ENCODE measurements at places on chromosomes 12 and 14.

- peak; percentile 18 for DNase-seq
These were observed 99.6 kb downstream of the RIN3 start for GRCh38 chr14:92613008-92613658.

- DNase-seq, result peak; percentile 12
These were observed 108.4 kb downstream of the C12orf42 start for GRCh38 chr12:103387385-103387784.

DNA sequence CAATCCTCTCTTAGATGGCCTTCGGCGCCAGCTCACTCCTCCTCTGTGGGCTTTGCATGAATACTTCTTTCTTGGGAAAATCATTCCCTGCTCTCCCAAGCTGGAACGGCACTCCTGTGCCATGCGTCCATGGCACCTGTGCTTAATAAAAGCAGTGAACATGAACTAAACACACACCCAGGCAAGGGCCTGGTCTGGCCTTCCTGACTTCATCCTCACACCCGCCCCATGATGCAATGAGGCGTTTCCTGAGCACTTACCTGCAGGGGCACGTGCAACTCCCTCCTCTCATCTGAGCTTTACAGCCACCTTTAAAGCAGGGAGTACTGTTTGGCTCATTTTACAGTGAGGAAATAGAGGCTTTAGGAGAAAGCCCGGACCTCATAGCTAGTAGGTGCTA is 219.8 kb downstream of the SLC41A2 start:
- DNase-seq, result no peak

DNA sequence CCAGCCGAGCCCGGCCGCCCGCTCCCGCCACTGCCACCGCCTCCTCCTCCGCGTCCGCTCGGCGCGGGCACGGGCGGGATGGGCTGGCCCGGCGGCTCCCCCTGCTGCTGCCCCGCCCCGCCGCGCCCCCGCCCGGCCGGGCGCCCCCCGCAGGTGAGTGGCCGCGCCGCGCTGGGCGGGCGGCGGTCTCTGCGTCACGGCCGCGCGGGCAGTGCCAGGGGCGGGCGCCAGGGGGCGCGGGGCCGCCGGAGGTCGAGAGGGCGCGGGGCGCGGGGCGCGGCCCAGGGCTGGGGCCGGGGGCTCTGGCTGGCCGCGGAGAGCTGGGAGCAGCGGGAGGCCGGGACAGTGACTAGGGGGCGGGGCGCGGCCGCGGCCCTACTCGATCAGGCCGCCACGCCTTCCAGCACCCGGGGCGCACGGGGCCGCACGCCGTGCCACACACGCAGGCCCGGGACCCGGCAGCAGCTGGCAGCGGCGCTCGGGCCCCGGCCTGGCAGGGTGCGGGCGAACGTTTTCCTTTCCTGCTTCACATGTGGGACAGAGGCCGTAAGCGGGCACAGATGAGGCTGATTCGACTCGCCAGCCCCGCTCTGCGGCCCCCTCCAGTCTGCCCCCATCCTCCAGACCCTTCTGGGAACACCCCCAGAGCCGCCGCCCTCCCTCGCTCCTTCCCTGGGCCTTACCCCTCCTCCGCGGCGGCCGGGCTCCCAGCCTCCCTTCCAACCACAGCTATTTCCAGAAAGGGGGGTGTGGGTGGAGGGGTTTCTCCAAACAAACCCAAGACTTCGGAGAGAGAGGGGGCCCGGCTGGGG is 2.4 kb upstream of the TNS2 start:
- DNase-seq, result peak; percentile 84

DNA sequence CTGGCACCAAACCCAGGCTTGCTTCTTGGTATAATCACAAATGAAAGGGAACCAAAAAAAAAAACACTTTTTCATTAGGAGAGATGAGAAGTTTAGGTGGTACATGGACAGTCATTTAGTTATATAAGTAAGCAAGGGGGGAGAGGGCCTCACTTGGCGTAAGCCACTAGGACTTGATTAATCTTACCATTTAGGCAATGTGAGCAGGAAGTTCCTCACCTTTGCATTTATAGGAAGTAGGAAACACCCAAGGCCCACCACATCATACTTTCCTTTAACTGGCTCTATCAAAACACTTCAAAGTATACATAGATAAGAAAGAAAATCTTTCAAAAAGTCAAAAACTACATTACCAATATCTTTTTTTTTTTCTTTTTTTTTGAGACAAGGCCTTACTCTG is 6.7 kb upstream of the RPS6KA5 start:
- DNase-seq, result no peak

- no peak for DNase-seq
These were observed 1255.4 kb downstream of the LRFN5 start for GRCh38 chr14:42862114-42862513.

DNA sequence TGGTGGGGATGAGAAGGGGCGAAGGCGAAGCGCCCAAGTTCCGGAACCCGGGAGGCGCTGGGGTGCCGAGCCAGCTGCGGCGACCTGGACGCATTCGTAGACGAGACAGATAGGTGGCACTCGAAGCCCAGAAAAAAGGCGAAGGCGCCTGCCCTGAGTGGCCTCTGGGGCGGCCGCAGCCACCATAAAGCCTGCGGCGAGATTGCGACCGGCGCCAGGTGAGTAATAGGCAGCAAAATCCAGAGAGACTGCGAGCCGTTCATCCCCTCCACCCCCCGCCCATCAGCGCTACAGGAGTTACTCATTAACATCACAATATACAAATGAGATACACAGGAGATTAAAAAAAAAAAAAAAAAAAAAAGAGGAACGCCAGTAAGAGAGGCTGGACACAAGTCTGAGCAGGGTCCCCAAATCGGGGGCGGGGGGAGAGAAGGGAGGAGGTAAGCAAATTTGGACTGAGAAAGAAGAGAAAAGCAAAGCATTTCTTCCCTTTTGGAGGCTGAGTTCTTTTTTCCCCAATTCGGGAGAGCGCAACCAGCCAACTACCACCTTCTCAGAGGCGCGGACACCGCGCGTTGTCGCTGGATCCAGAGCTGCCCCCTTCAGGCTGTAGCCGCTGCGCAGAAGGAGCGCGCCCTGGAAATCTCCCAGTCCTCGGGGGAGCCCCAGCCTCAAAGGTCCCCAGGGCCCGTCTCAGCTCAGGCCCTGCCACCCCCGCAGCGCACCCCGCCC is 15.7 kb downstream of the TBX3 start:
- peak; percentile 99 for DNase-seq

- DNase-seq, result no peak
These were observed 227.4 kb downstream of the NEDD1 start for GRCh38 chr12:97134495-97134894.

DNA sequence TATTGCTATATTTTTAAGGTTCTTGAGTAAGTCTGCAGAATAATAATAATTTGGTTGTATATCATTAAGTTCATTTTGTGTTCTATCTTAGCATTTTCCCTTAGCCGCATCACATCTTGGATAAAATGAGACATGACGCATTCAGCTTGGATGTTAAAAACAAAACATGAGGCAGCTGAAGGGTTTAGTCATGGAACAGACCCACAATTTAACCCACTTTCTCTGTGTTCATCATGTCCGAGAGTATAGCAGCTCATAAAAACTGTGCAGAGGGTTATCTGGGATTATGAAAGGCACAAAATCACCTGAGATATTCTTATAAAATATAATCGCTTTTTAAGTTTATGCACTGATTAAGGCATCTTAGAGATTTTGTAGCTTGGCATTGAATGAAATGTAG is 219.3 kb downstream of the TRHDE start:
- no peak for DNase-seq

DNA sequence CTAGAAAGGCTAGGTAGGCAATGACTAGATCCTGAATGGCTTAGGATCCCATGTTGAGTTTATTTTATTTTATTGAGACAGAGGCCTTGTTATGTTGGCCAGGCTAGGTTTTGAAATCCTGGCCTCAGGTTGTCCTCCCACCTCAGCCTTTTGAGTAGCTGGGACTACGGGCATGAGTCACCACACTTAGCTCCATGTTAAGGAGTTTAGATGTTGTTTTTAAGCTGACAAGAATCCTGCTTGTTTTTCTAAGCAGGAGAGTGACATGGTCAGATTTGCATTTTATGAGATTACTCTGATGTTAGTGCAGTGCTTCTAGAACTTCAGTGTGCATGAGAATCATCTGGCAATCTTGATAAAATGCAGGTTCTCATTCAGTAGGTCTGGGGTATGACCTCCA is 14.5 kb downstream of the CCDC198 start:
- no peak for DNase-seq

- DNase-seq, result no peak
These were observed 51.2 kb downstream of the IRAK3 start for GRCh38 chr12:66240096-66240820.

GRCh38 chr12:12441843-12442461 is 85.1 kb downstream of the BORCS5 start:
- DNase-seq, result no peak

DNA sequence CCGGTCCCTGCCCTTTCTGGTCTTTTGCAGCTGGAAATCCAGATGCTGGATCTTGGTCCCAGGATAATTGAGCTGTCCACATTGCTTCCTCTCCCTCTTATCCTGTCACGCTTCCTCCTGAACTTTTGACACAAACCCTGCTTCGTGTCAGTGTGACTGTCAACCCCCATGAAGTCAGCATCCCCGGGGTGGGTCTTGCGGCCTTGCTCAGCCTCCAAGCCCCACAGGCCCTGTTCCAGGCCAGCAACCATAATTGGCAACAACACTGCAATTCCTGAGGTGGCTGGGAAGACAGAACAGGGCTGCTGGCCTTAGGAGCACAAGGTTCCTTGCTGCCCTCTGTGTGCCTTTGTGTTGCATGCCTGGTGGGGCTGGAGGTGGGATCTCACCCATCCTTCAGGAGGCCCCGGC is 74.9 kb downstream of the NTF3 start:
- no peak for DNase-seq

DNA sequence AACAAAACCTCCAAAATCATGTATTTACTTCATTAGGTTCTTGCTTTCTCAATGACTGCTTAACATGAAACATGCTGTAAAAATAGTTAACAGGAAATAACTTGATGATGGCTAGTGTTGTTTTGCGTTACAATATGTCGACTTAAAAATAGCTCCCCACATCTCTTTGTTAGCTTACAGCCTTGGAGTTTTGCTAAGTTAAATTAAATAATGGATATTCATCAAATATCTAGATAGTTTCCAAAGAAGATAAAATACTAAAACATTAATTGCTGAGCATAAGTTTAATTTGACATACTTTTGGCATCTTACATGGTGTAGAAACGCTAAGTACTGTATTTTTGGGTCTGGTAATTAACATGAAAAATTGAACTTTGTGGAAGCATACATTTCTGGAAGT is 500.6 kb upstream of the NOVA1 start:
- DNase-seq, result no peak

GRCh38 chr12:117063162-117063911 is 35.9 kb downstream of the TESC start:
- no peak for DNase-seq

DNA sequence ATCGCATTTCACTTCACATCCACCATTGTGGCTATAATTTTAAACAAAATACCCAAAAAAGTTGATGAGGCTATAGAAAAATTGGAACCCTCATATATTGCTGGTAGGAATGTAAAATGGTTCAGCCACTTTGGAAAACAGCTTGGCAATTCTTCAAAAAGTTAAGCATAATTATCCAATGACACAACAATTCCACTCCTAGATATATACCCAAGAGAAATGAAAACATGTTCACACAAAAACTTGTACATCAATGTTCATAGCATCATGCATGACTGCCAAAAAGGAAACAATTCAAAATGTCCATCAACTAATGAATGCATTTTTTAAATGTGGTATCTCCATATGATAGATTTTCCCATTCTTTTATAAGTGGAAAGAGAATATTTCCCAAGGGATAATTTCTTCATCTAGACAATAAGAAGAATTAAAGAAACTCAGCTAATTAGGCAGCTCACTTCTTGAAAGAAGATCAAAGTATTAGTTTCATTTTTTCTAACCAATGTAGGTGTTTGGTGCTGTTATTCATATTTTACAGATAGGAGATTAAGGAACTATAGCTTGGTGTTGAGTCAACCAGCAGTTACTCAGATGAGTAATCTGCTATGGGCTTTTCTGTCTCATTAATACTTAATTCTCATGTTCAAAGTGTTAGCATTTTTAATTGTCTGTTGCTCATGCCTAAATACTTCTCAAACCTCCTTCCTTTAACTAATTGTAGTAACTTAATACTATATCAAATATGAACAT is 32.8 kb downstream of the YEATS4 start:
- DNase-seq, result no peak

DNA sequence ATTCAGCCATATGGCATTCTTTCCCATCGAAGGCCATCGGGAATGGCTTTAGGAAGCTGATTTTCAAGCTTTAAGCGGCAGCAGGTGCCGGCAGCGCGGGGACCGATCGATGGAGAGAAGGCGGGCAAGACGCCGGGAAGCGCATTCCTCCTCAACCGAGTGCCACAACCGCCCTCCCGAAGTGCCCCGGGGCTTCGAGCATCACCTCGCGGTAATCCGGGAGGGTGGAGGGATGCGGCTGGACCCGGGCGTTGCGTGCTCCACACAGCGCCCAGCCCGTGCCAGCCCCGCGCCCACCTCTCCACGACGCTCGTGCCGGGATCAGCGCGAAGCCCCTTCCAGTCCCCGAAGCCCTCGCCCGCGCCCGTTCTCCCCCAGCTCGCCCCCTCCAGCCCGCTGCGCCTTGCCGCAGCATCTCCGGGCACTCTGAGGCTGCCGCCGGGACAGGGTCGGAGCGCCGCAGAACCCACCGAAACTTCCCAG is 3.2 kb downstream of the USP44 start:
- no peak for DNase-seq

DNA sequence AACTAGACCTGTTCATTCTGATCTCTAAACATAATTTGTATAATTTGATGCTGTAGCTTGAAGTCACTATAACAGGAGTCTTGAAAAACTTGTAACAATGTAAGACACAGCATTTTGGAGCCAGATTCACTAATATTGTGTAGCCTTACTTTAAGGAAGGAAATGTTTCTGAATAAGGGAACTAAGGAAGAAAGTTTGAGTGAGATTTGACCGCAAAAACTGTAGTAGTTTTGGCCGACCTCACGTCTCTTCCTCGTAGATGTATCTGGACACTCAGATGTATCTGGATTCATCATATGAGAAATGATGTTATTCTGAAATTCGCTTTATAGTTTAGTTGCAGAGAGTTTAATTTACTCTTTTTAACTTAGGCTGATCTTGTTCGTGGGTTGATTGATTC is 13.9 kb upstream of the DNAH10 start:
- DNase-seq, result no peak

GRCh38 chr14:95545515-95546168 is 10.8 kb downstream of the GLRX5 start:
- DNase-seq, result peak; percentile 37

- DNase-seq, result no peak
These were observed 63.2 kb downstream of the PRIMA1 start for GRCh38 chr14:93725002-93725582.

DNA sequence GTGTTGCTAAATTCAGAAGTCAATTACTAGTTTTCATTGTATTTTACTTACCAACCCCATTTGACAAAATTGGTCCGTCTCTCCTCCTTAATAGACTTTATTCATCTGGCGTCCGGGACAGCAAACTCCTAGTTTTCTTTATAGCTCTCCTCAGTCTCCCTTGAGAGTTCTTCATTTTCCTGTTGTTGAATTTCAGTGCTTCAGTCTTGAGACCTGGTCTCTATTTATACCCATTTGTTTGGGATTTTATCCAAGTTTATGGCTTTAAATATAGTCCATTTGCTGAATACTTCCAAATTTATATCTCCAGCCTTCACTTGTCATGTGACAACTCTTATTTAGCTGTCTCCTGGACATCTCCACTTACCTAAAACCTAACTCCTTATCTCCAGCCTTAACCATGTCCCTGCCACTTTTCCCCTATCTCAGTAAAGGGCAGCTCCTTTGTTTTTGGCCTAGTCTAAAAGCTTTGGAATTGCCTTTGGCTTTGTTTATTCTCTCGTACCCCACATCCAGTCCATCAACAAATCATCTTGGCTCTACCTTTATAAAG is 23.5 kb downstream of the KTN1 start:
- no peak for DNase-seq

- no peak for DNase-seq
These were observed 3.1 kb upstream of the WDR89 start for GRCh38 chr14:63644741-63645140.
